ENCODE measurements at places on chromosomes 7 and 10.

DNA sequence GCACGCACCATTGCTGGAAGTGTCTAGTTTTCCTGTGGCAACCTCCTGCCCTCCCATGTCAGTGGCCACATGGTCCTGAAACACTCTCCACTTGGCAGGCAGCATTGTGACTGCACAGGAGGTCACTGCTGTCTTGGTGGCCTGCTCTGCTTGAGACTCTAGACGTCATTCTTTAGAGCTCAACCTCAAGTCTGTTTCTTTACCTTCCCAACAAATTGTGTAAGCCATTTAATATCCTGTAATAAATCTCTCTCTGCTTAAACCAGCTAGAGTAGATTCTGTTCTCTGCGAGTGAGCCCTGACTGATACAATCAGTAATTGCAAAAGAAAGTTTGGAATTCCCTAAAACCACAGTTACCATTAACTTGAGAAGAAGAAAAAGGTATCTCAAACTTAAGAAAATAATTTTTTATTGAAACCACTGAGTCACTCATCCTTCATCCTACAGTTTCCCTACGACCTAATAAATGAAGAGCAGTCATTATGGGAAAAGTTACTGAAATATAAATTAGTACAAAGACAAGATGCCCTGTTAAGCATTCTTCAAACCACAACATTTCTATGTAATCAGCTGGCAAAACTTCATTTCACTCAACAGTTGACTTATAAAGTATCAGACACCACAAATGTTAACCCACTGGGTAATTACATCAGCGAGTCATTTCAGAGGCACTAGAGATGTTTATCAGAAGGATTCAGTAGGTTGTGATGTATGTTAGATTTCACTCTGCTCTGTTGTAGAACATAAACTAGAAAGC lies 18.0 kb downstream of the SLC25A13 start:
- DNase-seq = no peak

- no peak for DNase-seq
Observed at GRCh38 chr10:87868277-87868676, 4.9 kb downstream of the PTEN start.

DNA sequence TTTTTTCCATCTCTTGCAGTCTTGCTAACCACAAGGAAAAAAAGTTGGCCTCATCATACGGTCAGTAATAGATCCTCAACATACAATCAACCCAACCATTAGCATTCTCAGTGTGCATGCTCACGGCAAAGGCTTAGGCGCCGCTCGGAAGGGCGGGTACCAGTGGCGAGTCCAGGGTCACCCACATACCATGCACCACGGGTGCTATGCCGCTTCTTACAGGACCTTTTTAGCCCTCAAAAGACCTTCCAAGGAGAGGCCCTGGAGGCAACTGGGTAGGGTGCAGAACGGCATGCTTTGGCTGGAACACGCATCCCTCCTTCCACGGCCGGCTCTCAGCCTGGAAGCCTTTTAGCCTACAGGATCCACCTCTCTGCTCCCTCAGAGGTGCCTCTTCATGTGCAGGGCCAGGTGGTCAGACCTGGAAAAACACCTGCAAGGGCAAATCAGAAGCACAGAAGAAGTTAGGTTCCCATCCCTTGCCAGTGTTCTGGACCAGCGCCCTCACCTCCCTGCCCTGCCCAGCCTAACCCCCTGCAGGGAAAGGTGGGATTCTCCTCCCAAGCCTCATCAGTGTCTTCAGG lies 5.8 kb downstream of the KLF6 start:
- DNase-seq = no peak

DNA sequence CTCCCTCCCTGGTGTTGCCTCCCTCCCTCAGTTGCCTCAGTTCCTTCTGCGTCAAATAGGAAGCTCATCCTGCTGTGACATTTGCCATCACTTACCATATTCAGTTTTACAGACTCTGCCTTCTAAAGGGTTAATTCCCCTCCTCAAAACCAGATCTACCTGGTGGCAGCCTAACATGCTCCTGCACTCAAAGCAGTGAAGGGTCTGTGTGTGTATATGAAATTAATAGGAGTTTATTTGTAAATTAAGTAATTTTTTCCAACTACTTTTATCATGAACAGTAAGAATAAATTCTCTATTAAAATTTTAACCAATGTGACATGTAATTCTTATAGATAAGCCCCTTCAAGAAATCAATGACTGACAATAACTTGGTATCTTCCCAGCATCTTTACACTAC lies 158.6 kb upstream of the INSYN2A start:
- no peak for DNase-seq

DNA sequence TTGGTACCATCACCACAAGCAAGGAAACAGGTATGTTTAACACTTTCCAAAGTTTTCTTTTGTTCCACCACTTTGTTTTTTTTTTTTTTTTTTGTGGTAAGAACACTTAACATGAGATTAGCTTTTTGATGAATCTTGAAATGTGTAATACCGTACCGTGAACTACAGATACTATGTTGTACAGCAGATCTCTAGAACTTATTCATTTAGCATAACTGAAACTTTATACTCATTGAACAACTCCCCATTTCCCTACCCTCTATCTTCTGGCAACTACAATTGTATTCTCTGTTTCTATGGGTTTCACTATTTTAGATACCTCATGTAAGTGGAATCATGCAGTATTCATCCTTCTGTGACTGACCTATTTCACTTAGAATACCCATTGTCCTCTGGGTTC lies 162.7 kb upstream of the ITGB1 start:
- no peak for DNase-seq

DNA sequence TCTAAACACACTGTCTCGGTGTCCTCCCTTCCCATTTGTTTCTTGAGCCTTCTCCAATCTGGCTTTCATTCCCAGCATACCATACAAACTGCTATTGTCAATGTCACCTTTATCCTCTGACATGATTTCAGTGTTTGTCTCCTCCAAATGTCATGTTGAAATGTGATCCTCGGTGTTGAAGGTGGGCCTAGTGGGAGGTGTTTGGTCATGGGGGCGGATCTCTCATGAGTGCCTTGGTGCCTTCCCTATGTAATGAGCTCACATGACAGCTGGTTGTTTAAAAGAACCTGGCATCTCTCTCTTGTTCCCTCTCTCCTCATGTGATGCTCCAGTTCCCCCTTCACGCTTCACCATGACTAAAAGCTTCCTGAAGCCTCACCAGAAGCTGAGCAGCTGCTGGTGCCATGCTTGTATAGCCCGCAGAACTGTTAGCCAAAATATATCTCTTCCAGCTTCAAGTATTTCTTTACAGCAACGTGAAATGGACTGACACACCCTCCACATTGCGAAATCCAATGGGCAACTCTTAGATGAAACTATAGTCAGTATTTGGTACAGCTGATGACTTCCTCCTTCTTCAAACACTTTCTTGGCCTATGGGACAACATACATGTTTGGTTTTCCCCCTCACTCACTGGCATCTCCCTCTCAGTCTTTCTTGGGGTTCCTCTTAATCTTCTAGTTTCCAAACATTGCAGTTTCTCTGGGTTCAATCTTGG lies 27.8 kb downstream of the RNLS start:
- DNase-seq = no peak

DNA sequence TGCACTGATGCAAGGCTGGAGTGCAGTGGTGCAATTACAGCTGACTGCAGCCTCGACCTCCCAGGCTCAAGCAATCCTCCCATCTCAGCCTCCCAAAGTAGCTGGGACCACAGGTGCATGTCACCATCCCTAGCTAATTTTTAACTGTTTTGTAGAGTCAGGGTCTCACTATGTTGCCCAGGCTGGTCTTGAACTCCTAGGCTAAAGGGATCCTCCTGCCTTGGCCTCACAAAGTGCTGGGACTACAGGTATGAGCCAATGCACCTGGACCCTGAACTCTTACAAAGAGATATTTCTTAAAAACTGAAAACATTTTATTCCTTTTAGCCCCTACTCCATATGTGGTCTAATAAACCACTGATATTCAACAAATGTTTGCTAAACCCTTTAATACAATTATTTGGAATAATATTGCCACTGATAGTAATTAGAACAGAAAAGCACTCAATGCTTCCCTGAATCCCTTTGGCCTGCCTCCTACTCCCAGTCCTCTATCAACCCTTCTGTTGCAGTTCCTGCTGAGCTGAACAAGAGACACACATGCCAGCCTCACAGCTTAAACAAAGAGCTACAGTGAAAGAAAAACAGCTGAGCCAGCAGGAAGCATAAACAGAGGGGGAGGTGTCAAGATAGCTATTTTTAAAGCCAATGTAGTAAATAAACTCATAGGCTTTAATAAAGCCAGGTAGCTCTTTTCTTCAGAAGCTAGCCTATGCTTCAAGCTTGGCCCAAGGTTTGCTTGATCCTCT lies 7.0 kb upstream of the GNAI1 start:
- DNase-seq = no peak

GRCh38 chr7:50962962-50963374 lies 180.3 kb upstream of the GRB10 start:
- DNase-seq = no peak

DNA sequence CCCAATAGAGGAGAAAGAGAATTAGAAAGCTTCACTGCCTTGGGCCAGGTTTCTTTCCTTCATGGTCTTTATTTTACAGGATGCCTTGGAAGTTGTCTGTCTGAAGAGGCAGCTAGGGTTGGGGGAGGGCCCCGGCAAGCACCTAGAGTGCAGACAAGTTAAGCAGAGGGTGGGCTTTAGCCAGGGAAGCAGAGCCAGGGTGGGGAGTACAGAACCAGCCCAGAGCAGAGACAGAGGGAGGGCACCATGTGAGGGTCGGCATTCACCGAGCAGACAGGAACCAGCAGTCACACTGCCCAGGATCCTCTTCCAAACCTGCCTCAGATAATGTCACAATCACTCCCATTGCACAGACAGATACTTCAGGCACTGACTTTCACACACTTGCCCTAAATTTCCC lies 75.9 kb downstream of the ADARB2 start:
- DNase-seq = no peak

DNA sequence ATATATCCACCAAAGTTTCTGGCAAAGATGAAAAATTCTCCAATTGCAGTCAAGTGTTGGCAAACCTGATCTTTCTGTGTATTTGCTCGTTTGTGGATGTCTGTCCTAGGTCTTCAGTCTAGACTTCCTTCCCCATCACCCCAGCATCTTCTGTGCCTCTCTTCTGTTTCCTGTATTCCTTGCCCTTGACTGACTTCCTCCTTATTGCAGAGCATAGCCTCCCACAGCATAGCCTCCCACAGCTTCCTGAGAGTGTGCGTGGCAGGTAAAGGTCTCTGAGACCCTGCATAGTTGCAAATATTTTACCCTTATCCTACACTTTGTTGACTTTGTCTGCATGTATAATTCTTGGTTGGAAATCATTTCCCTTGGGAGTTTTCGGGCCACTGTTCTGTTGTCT lies 18.4 kb downstream of the SLC18A2 start:
- DNase-seq = no peak

DNA sequence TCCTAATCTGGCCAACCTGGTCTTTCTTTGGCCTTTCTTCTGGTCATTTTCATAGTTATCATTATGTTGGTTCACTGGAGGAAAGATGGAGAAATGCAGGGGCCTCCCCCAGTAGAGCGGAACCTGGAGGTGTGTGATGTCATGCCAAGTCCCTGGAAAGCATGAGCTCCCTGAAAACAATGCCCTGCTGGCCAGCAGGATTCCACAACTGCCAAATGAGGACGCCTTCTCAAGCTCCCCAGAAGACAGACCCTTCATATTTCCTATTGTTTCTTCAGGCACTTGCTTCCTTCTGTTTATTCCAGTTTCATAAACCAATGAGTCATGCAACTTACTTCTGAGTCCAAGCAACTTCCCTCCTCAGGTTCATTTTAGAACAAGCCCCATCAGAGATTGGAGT lies 339.0 kb downstream of the GATA3 start:
- DNase-seq = no peak
